ENCODE measurements at places on chromosomes 16 and 17. TPM values are rescaled to one million over a fixed set of nuclear protein-coding genes. Genes with fewer than 3 reads are reported as not detected.

- no peak overlapping the region for H3K27ac ChIP-seq
- H3K27me3 ChIP-seq, result no peaks in the 10 kb centered on the region
- H3K4me1 ChIP-seq, result no peaks in the 10 kb centered on the region
- H3K36me3 ChIP-seq, result no peaks in the 10 kb centered on the region
Observed at GRCh38 chr16:30615358-30616091, 5.3 kb upstream of the ZNF689 start.

The C17orf78 gene
- 3.0 TPM for polyA plus RNA-seq

The MT4 gene
- polyA plus RNA-seq, result not detected

- no peaks in the 10 kb centered on the region for H3K36me3 ChIP-seq
- H3K27ac ChIP-seq, result no peak overlapping the region
- DNase-seq, result no peak
- no peaks in the 10 kb centered on the region for H3K4me1 ChIP-seq
Observed at GRCh38 chr16:3190949-3191353, 2.9 kb downstream of the OR1F1 start.

DNA sequence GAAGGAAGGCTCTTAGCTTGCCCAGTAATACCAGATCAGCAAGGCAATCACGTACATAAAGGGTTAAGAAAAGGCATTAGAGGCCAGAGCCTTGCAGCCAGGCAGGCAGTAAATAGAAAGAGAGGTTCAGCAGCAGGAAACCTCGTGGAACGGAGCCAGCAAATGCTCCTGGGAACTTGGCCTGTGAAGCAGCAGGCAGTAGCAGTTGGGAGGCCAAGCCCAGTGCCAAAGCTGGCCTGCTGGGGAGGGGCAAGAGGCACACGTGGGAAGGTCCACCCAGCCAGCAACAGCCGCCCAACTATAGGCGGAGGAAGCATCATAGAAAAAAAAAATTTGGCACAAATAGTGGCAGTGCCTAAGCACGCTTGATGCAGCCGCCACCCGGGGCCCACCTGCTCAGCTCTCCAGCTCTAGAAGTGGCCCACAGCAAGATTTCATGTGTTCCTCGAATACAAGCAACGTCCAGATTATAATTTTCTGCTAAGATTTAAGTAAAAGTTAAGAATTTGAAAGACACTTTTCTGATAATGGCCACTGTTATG is 2339.5 kb downstream of the TP53TG3F start:
- DNase-seq, result no peak
- no peaks in the 10 kb centered on the region for H3K4me1 ChIP-seq
- H3K36me3 ChIP-seq, result no peaks in the 10 kb centered on the region
- no peak overlapping the region for H3K27ac ChIP-seq

The FOXF1 gene
- 0.10 TPM for polyA plus RNA-seq

- no peak overlapping the region for H3K27ac ChIP-seq
- H3K36me3 ChIP-seq, result peaks cover 2% of the 10 kb centered on the region
- no peaks in the 10 kb centered on the region for H3K27me3 ChIP-seq
- H3K4me3 ChIP-seq, result no peak overlapping the region
- DNase-seq, result no peak
Observed at GRCh38 chr17:67082107-67082506, 37.8 kb downstream of the CACNG1 start.

DNA sequence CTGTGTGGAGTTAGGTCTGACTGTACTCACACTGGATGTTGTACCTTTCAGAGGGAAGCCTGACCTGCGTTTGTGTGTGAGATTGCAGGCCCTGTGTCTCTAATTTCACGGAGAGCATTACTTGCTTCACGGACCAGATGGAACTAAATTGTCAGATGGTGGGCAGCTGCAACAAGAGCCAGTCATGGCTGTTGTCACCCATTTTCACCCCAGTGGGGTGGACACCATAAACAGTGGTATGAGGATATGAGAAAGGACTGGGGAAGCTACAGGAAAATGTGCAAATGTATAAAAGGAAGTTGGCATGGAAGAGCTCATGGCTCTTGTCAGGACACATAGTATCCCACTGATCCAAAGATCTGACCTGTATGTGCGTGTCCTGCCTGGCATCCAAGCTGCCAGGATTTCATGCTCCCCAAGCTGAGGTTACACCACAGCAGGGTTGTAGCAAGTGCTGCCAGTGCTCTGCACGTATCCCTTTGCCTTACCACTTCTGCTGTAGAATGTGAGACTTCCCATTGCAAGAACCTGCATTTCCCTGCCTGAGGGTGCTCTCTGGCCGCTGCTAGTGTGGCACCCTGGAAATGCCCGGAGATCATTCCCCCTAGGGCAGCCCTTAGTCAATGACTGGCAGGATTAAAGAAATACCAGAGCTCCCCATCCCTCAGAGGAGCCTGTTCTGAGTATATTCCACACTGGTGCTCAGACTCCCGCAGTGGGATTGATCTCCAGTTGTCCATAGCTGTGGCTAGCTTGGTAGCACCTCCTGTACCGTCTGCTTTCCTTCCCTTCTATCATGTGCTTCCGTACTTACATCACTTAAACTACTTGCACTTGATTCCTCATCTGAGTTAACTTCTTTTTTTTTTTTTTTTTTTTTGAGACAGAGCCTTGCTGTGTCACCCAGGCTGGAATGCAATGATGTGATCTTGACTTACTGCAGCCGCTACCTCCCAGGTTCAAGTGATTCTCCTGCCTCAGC is 70.4 kb upstream of the TANC2 start:
- no peak overlapping the region for H3K27ac ChIP-seq
- H3K4me3 ChIP-seq, result no peak overlapping the region
- H3K36me3 ChIP-seq, result no peaks in the 10 kb centered on the region
- peaks cover 9% of the 10 kb centered on the region for H3K4me1 ChIP-seq
- DNase-seq, result no peak
- H3K27me3 ChIP-seq, result no peaks in the 10 kb centered on the region

GRCh38 chr17:1789936-1790335 is 28.1 kb downstream of the SERPINF1 start:
- peak; percentile 35 for DNase-seq
- no peak overlapping the region for H3K4me3 ChIP-seq
- H3K4me1 ChIP-seq, result no peaks in the 10 kb centered on the region
- H3K36me3 ChIP-seq, result no peaks in the 10 kb centered on the region
- H3K27me3 ChIP-seq, result no peaks in the 10 kb centered on the region

GRCh38 chr17:1143573-1143972 is 36.2 kb downstream of the ABR start:
- H3K36me3 ChIP-seq, result no peaks in the 10 kb centered on the region
- H3K4me1 ChIP-seq, result no peaks in the 10 kb centered on the region
- no peak overlapping the region for H3K4me3 ChIP-seq
- H3K27ac ChIP-seq, result no peak overlapping the region
- DNase-seq, result no peak
- no peaks in the 10 kb centered on the region for H3K27me3 ChIP-seq

DNA sequence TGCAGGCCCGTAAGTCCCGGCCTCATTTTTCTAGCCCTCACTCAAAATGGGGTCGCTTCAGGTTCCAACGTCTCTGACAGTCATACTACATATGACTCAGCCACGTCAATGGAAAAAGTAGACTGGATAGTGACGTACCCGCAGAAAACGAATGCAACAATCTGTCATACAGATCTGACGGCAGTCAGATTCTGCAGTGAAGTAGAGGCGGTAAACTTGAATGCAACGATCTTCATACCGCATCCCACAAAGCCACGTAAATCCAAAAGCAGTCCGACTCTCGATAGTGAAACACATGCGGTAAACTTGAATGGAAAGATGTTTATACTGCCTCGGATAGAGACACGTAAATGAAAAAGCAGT is 38.4 kb upstream of the ARL4D start:
- no peaks in the 10 kb centered on the region for H3K36me3 ChIP-seq
- no peaks in the 10 kb centered on the region for H3K4me1 ChIP-seq
- no peak for DNase-seq
- H3K27ac ChIP-seq, result peak overlapping the region; percentile 90

DNA sequence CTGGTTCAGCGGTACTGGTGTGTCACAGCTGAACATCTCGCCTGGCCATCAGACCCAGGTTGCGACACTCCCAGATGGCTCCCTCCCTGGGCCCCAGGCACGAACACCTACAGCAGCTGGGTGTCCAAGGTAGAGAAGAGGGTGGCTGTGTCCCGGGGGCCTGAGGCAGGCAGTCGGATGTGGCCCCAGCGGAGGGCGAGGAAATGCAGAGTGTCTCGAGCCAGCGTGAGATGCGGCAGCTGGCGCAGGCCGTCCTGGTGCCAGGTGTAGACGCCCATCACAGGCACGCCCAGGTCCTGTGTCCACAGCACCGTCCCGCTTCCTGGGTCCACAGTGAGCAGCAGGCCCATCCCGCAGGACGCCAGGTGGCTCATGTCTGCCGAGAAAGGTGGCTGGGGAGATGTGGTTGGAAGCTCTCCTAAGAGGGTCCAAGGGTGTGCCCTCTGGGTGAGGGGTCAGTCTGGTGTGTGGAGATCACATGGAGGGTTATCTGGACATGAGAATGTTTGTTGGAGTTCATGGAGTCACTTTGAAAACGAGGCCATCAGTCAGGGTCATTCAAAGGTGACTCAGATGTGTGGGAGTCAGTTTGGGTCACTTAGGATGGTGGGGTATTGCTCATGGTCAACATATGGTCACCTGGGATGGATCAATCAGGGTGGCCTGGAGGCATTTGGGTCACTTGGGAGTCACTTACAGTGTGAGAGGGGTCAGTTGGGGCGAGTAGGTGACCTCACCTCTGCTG is 8.1 kb downstream of the ERN2 start:
- H3K27ac ChIP-seq, result no peak overlapping the region
- DNase-seq, result peak; percentile 66
- no peaks in the 10 kb centered on the region for H3K27me3 ChIP-seq
- no peak overlapping the region for H3K4me3 ChIP-seq

The KRT23 gene
- polyA plus RNA-seq, result not detected

The TEDC2 gene
- polyA plus RNA-seq, result 1.6 TPM

GRCh38 chr16:13948086-13948485 is 28.1 kb downstream of the ERCC4 start:
- H3K4me1 ChIP-seq, result no peaks in the 10 kb centered on the region
- peaks cover 13% of the 10 kb centered on the region for H3K36me3 ChIP-seq
- no peak overlapping the region for H3K4me3 ChIP-seq
- DNase-seq, result no peak
- no peaks in the 10 kb centered on the region for H3K27me3 ChIP-seq

The NXN gene
- 13.0 TPM for polyA plus RNA-seq

GRCh38 chr16:530111-530817 is 2.8 kb downstream of the CAPN15 start:
- no peak for DNase-seq
- H3K27ac ChIP-seq, result no peak overlapping the region
- H3K4me1 ChIP-seq, result no peaks in the 10 kb centered on the region
- no peaks in the 10 kb centered on the region for H3K36me3 ChIP-seq
- H3K27me3 ChIP-seq, result no peaks in the 10 kb centered on the region

DNA sequence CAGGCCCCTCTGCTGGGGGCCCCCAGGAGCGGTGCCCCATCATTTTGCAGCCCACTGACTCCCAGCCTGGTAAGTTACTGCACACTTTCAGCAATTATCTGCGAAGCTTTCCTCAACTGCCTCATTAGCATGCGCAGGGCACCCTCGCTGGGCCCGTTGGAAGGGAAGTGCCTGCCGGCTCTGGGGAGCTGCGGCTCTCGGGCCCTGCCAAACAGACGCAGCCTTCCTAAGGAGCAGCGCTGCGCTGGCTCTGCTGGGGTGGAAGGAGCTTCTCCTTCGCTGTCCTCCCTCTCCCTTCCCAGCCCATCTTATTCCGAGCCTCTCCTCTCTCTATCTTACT is 71.0 kb downstream of the RBBP6 start:
- H3K27ac ChIP-seq, result no peak overlapping the region
- no peaks in the 10 kb centered on the region for H3K27me3 ChIP-seq
- no peak overlapping the region for H3K4me3 ChIP-seq

The SLC12A3 gene
- polyA plus RNA-seq, result not detected

DNA sequence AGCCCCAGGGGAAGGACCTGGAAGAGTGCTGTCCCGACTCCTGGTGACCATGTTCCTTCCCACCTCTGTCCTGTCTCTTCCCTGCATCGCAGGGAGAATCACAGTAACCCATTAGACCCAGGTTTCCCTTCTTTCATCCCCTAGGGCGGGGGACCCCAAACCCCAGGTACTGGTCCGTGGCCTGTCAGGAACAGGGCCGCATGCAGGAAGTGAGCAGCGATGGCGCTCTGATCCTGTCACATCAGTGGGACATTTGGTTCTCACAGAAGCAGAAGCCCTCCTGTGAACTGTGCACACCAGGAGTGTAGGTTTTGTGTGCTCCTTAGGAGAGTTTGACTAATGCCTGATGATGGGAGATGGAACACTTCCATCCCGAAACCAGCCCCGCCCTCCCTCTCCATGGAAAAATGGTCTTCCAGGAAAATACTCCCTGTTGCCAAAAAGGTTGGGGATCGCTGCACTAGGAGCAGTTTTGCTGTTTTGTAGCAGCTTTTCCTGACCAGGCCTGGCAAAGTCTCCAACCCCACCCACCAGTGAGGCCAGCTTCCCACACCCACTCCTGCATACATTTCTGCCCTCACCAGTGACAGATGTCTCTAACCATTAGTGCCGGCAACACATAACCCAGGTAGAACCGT is 10.5 kb downstream of the MNT start:
- H3K36me3 ChIP-seq, result no peaks in the 10 kb centered on the region
- no peaks in the 10 kb centered on the region for H3K27me3 ChIP-seq
- peak; percentile 65 for DNase-seq
- no peak overlapping the region for H3K4me3 ChIP-seq
- no peaks in the 10 kb centered on the region for H3K4me1 ChIP-seq
- H3K27ac ChIP-seq, result no peak overlapping the region

The ZDHHC1 gene
- 11.3 TPM for polyA plus RNA-seq

- no peak for DNase-seq
- H3K4me3 ChIP-seq, result no peak overlapping the region
- H3K4me1 ChIP-seq, result peaks cover 1% of the 10 kb centered on the region
- no peaks in the 10 kb centered on the region for H3K36me3 ChIP-seq
Observed at GRCh38 chr17:35051183-35051578, 12.3 kb downstream of the RFFL start.
